ENCODE measurements at places on chromosomes 6 and 20.

GRCh38 chr6:2222275-2222842, 23.0 kb downstream of the GMDS start:
- no peak for DNase-seq

DNA sequence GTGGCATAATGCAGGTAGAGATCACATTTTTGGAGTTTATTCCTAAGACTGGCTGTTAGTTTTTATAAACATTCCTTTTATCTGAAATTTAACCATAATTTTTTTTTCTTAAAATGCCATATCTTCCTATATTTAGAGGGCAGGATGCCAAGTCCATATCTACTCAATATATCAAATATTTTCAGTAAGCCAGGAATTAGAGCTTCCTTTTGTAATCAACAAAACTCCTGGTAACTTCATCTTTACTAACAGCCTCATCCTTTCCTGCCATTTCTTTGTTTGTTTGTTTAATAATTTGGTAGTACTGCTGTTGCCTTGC, 136.3 kb downstream of the OLIG3 start:
- DNase-seq = no peak

GRCh38 chr6:68256391-68256790, 378.7 kb upstream of the ADGRB3 start:
- DNase-seq = no peak

DNA sequence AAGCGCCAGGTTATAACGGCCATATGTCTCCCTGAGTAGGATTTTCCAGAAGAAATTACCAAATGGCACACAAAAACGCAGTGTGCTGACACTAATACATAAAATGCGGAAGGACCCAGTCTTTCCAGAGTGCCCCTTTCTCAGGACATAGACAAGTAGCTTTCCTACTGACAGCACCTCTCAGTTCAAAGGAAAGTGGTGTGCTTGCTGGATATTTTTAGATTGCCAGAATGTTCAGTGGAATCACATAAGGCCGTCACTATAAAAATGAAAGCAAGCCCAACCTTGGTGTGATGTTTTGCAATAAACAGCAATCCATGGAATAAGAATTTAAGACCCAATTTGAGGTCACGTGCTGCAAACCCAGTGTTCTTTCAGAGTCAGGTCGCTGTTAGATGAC, 135.5 kb upstream of the AGPAT4 start:
- no peak for DNase-seq

GRCh38 chr20:49705358-49705757, 8.3 kb downstream of the B4GALT5 start:
- no peak for DNase-seq

DNA sequence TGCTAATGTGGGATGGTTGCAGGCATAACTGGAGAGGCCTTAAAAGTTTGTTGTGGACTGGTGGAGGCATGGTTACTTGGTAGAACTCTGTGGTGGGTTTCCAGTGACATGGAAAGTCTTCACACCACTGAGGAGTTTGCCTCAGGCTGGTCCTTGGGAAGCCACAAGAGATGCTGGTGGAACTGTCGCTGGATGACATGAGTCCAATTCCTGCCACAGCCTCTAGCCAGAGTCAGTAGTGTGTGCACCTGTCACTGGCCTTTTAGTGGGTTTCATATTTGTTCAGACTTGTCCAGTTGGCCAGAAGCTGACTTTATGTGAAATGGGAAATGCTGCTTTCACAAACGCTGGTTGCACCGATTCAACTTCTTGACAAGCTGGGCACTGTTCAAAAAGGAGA, 13.7 kb upstream of the SRSF12 start:
- no peak for DNase-seq

GRCh38 chr6:139777202-139777970, 402.9 kb upstream of the CITED2 start:
- no peak for DNase-seq

DNA sequence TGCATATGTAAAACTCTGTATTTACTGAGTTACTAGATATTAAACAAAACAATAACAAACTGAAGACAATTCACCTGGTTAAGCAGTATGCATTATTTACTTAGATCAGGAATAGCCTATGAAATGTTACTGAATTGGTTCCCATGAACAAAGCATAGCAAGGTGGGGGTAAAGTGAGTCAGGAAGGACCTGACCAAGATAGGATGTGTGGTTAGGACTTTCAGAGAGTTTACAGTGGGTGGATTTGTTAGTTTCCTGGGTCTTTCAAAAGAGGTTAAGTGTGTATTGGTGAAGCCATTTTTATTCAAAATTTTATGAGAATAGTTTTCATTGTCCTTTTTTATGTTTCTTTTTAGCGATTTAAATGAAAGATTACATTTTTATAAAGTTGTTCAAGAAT, 32.9 kb downstream of the TBPL1 start:
- no peak for DNase-seq

DNA sequence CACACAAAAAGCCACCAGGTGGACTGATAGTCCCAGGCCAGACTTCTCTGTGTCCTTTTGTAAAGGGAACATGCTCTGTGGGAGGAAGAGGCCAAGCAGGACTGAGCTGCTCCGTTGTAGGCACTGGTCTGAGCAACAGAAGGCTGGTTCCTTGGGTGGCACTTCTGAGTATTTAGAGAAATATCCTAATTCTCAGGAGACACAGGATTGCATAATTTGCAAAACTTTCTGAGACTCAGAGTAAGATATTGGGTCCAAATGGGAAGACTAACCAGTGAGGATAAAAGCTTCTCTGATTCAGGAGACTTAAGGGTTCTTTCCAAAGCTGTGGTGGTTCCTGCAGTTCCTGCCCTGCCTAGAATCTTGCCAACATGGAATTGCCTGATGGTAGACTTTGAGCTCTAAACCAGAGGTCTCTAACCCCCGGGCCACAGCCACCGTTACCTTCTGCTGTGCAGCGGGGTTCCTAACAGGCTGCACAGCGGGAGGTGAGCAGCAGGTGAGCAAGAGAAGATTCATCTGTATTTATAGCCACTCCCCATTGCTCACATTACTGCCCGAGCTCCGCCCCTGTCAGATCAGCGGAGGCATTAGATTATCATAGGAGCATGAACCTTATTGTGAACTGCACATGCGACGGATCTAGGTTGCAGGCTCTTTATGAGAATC, 107.0 kb downstream of the OLIG3 start:
- DNase-seq = no peak

DNA sequence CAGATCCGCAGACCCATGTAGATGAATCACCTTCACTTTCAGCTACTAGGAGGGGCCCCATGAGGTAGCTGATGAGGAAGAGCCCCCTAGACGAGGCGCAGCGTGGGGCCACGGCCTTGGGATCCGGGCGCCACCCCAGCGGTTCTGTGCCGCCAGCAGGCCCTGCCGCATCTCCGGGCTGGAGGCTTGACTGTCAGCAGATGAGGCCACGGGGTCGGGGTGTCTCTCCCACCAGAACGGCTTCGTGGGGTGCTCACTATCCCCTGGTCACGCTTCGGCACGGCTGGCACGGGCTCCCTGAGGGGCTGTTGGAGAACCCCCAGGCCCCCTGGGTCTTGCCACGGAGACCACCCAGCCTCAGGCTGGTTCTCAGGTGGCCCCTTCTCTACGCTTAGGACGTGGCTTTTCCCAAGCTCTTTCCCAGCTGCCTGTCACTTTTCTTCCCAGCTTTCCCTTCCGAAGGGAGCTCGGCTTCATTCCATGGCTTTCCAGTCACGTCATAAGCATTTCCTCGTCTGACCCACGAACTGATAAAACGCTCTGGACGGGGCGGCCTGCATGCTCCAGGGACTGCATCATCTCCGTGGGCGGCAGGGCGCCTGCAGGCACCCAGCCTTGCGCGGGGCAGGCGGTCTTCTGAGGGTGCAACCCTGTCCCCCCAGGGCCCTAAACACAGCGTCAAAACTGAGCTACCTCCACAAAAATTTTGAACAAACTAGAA, 85.9 kb downstream of the THBS2 start:
- DNase-seq = no peak

GRCh38 chr6:14767226-14767625, 478.6 kb upstream of the JARID2 start:
- DNase-seq = no peak

- no peak for DNase-seq
Measured at GRCh38 chr6:31350196-31351032, 6.6 kb downstream of the HLA-B start.

DNA sequence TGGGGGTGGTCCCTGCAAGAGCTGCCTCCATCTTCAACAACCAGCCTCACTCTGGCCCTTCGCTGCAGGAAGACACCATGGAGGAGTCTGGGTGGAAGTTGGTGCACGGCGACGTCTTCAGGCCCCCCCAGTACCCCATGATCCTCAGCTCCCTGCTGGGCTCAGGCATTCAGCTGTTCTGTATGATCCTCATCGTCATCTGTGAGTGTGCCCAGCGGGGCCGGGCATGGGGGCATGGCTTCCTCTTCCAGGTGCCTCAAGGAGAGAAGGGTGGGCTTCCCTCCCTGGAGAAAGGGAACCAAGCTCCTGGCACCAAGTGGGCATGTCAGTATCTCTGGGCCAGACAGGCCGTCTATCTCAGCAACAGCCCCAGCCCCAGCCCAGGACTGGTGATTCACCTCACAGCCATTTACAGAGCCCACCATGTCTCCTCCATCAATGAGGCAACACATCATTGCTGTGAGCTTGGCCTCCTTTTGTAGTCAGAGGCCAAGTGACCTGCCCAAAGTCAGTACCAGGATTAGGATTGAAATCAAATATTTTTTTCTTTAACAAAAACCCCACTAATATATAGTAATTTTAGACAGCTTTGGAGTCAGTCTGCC, 40.2 kb downstream of the TM9SF4 start:
- no peak for DNase-seq

GRCh38 chr20:59618131-59618530, 13.8 kb downstream of the PHACTR3 start:
- DNase-seq = no peak

DNA sequence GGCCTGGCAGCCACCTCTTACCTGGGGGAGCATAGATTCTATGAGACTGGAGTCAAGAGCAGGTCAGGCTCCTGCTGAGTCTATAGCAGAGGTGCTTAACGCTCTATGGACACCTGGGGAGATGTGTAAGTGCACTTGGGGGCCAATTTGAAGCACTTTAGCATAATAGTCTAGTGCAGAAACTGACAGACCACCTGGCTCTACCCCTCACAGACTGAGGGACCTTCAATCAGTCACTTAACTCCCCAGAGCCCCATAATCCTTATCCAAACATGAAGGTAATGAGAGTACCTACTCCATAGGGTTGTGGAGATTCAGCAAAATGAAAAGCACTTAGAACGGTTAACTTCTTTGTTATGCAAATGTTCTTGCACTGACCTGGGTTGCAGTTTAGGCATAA, 87.3 kb upstream of the SLC22A16 start:
- no peak for DNase-seq

GRCh38 chr6:5638666-5639065, 368.1 kb downstream of the NRN1 start:
- DNase-seq = no peak

Measured in CD4-positive, alpha-beta T cell treated with Interleukin-6 for 4 hours (primary cell).